Left forelimb (tissue), 1 donor: ENCODE measurements at places on chromosomes 2 and 18.

GRCh38 chr2:71559828-71560637 is 106.7 kb downstream of the DYSF start:
- DNase-seq: no peak

DNA sequence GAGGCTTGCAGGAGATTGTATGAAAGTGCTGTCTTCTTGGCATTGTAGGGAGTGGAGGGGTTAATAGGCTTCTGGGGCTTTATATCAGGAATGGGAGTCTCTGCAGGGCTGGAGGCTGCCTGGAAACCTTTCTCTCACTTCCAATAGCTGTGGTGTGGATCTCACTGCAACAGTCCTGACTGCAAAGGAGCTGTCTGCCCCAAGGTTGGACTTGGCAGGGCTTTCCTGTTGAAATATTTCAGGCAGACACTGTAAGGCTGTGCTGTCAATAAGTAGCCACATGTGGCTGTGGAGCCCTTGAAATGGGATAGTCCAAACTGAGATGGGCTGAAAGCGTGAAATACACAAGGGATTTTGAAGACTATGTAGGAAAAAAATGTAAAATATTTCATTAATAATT is 399.1 kb upstream of the SPRED2 start:
- DNase-seq: no peak

- DNase-seq: no peak
Observed at GRCh38 chr2:156687715-156688114, 251.5 kb downstream of the GPD2 start.

DNA sequence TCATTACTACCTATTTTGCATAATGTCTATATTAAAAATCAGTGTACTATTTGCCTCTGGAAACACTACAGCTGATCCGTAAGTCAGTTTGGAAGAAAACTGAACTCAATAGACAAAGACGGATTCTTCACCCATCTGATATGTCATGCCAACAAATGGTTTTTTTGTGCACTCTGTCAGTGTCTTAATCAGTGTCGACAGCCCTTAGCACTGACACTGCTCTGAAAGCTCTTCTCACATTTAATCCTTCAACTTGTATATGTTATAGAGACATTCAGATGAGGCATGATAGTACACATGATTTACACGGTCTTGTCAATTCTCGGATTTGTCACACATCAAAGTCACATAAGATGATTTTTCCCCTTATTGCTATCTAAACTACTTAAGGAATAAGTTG is 347.5 kb upstream of the GALNT5 start:
- DNase-seq: no peak
